ENCODE measurements at places on chromosomes 1 and 21.

- no peak for DNase-seq
Measured at GRCh38 chr21:42261829-42262200, 42.9 kb downstream of the ABCG1 start.

GRCh38 chr1:44296806-44297205 lies 58.3 kb downstream of the ERI3 start:
- DNase-seq, result no peak

GRCh38 chr1:187280031-187280430 lies 451.3 kb downstream of the PLA2G4A start:
- DNase-seq, result no peak

- peak; percentile 69 for DNase-seq
Measured at GRCh38 chr1:8342325-8342724, 24.4 kb downstream of the SLC45A1 start.

GRCh38 chr21:39330001-39330400 lies 16.6 kb upstream of the BRWD1 start:
- DNase-seq, result no peak

GRCh38 chr1:36482724-36483388 lies at the start of gene CSF3R:
TSS of gene CSF3R (minus strand) at chr1:36482913. CDS start at chr1:36479496, 3,417 bp downstream.
- no peak for DNase-seq

DNA sequence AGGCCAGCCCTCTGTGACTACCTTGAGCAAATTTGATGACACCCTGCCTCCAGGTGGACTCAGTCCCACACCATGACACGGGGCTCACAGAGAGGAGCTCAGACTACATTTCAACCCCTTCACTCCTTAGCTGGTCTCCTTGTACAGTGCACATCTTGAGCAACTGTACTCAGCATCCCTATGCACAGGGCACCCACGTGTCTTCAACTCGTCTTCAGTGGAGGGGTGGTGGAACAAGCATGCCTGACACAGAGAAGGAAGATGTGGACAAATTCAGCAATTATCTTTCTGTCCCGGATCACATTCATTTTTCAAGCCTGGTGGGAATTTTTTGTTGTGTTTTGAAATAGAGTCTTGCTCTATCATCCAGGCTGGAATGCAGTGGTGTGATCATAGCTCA lies 213.7 kb downstream of the KAZN start:
- DNase-seq, result no peak

GRCh38 chr1:108896146-108897145 lies 19.7 kb downstream of the GPSM2 start:
- DNase-seq, result peak; percentile 4

DNA sequence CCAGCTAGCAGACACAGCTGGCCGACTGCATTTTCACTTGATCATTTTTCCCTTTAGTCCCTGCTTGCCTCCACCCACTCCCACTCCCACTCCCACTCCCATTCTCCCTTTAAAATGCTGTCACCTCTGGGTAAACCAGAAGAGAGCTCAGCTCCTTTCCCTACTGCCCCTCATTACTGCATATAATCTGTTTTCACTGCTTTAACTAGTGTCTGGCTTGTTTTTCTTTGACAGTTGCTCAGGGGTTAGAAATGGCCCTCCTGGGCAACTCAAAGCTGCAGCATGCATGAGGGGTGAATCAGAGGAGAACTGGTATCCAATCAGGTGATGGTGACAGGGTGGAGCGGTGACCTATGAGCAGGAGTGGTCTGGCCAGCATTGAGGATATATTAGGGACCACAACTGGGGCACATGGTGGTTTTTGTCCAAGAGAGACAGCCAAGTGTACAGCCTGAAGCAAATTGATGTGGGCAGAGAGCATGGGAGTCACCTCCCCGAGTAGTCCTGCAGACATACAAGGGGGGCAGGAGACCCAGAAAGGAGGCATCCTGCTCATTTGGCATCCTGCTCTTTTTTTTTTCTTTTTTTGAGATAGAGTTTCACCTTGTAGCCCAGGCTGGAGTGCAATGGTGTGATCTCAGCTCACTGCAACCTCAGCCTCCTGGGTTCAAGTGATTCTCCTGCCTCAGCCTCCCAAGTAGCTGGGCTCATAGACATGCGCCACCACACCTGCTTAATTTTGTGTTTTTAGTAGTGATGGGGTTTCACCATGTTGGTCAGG lies 42.6 kb upstream of the SRSF10 start:
- DNase-seq, result peak; percentile 82

- DNase-seq, result no peak
Measured at GRCh38 chr1:116224561-116224960, 113.4 kb downstream of the MAB21L3 start.

DNA sequence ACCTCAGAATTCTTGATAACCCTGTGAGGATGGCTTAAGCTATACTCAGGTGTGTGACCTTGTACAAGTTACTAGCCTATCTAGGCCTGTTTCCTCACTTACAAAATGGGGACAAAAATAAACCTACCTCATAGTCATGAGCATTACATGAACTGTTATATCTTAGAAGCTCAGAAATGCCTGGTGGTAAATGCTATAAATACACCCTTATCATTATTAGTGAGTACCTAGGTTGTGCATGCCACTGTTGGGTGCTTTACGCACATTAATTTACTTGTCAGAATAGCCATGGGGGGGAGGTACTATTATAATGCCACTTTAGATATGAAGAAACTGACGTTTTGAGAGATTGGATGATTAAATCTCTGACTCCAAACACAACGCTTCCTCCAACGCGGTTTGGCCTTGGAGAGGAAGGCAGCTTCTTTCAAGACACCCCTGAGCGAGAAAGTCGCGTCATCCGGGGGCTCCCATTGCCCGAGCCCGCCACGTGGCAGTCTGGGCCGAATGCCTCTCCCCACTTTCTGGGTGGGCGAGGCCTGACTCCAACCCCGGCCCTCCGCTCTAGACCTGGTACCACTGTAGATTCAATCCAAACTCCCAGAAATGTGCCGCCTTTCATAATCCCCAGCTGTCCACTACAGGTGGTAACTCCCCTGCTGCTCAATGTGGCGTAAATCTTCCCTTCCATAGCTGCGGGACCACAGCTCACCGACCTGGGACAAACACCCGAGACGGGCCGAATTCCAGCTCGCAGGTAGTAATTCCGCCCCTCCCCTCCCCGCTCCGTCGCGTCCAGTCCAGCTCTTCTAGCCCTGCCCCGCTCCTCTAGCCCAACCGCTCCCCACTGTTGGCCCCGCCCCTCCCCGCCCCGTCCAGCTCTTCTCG lies 771 bp upstream of the RAD54L start:
- peak; percentile 66 for DNase-seq

- no peak for DNase-seq
Measured at GRCh38 chr1:3183813-3184212, 114.8 kb downstream of the PRDM16 start.

- DNase-seq, result no peak
Measured at GRCh38 chr1:89659322-89660081, 26.6 kb downstream of the LRRC8C start.

GRCh38 chr1:244863491-244864252 lies 671 bp downstream of the HNRNPU start:
- no peak for DNase-seq

- DNase-seq, result no peak
Measured at GRCh38 chr1:103516693-103517092, 8.8 kb upstream of the RNPC3 start.

DNA sequence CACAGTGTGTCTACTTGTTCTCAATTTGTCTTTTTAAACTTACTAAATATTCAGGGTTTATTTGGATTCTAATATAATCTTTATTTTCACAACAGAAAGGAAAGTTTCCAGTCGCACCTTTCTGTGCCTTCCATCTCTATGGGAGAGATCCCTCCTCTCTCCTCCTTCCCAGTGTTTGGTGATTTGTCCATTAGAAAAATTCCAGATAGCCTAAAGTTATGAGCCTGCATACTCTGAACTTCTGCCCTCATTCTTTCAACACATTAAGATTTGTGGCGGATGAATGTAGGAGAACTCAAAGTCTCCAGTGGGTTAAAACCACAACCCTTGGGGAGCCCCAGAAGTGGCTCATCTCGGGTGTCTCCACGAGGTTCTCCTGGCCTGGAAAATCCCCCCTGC lies 3.6 kb downstream of the NHLH2 start:
- DNase-seq, result peak; percentile 21

DNA sequence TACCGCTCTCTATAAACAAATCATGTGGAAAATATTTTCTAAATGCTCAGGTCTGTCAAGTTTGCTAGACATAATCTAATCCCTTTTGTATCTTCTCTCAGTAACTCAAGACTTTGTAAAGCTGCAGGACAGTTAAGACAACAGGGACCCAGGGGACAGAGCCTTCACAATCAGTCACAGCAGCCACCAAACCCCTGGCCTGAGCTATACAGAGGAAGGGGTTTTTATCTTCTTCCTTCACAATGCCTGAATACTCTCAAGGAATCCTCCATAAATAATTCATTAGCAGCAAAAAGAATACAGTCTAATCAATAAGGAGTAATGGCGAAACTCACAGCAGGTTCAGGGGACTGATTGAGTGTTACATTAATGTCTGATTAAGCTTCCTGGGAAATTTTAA lies 368.3 kb downstream of the SMYD3 start:
- DNase-seq, result no peak

DNA sequence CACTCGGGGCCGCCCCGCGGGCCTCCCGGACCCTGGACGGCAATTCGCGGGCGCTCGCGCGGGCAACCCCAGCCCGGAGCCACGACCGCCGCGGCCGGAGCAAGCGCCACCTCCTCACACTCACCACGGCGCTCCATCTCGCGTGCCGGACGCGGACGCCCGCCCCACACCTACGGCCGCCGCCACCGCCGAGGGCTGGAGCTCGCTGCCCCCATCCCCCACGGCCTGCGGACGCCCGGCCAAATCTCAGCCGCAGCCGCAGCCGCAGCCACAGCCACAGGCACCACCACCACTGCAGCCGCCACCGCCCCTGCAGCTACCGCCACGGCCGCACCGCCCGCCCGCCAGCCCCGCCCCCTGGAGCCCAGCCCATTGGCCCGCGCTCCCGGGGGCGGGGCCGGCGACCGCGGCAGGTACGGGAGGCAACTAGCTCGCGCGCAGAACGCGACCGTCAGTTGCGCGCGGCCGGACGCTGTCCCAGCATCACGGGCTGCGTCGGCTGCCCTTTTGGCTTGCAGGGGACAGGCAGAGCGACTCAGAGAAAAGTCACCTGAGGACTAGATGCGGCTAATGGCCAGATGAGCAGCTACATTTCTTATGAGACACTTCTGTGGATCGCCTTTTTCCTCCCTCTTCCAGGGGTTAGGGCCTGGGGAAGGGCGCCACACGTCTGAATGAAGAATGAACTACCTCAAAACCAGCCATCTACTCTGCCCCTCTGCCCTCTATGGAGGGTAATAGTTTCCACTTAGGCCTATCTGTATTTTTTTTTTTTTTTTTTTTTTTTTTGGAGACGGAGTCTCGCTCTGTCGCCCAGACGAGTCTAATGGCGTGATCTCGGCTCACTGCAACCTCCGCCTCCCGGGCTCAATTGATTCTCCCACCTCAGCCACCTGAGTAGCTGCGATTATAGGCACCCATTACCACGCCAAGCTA lies at the start of gene ARHGAP29:
ARHGAP29 (minus strand) TSS at position 294 of the 936 bp plus-strand sequence. CDS start 5,973 bp downstream, outside the sequence.
- peak; percentile 78 for DNase-seq

DNA sequence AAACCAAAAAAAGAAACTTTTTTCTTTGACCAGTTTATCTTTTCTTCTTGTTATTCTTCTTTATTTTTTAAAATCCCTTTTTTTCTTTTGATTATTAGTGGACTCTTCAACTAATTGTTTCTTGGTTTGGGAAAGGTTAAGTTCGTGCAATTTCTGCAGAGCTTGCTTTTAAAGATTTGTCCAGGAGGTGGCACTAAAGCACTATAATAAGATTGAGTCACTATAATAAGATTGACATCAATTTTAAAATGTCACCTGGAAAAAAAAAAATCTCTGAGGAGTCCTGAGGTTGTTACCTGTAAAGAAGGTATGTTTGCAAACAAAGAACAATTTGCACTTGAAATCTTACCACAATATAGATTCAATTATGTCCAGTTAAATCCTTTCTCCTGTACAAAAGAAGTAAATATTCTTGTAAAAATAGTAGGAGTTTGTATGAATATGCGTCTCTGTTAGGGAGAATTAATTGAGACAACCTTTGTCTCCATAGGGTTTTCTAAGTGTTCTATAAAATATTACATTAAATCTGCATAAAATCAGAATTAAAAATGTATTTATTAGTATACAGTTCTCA lies 166.7 kb downstream of the ADGRL4 start:
- DNase-seq, result peak; percentile 44

GRCh38 chr1:222920169-222920568 lies 105.3 kb downstream of the DISP1 start:
- peak; percentile 71 for DNase-seq

DNA sequence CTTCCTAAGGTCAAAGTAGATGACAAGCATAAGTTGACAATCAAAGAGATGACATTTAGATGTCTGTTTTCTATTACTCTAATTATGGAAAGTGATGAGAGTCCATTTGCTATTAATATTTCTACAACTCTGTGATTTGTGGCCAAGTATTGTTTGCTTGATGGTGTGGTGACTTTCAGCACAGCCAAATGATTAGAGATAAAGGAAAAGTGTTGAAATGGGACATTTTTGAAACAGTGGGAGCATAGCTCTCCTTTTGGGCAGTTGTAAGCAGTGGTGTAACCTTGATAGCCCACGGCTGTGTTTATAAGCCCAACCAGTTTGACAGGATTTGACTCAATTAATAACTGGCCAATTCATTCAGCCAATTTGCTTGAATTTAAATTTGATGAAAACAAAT lies 31.6 kb downstream of the ZC3H11B start:
- DNase-seq, result no peak

- DNase-seq, result no peak
Measured at GRCh38 chr1:234913278-234913649, 215.4 kb downstream of the TOMM20 start.

GRCh38 chr1:174053826-174054225 lies 31.7 kb upstream of the RC3H1 start:
- DNase-seq, result no peak

DNA sequence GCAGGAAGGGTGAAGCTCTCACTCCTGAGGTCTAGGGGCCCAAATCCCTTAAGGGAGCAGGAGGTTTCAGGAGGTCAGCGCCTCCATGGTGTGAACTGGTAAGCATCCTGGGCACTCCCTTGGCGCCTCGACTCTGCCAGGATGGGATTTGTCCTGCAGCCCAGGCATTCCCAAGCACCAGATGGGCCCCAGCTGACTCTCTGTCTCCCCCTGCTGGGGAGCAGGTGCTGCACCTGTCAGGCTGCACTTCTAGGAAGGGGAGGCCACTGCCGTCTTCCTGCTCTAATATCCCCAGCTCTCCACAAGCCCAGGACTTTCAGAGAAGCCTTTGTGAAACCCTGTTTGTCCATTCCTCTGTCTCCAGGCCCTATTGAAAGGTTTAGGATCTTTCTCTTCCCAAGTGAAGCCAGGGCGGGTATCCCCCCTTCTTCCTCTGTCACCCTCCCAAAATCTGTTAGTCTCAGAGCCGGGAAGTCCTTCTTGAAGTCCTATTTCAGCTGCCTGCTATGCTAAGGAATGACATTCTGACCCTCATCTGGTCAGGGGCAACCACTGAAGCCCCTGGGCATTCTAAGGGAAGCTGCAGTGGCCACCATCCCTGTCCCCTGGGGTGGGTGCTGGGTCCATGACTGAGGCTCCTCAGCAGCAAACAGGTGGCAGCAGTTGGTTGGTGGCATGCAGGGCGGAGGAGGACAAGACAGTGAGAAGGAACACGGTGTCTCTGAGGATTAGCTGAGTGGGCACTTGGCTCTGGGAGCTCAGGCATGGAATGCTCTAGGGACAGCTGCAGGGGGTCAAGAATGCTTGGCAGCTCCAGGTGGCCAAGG lies 3.2 kb downstream of the MYBPH start:
- DNase-seq, result peak; percentile 44

- DNase-seq, result no peak
Measured at GRCh38 chr1:94708811-94709210, 111.3 kb upstream of the SLC44A3 start.

- no peak for DNase-seq
Measured at GRCh38 chr1:167064621-167065020, 25.6 kb downstream of the GPA33 start.

GRCh38 chr1:54172614-54173599 lies 20.1 kb upstream of the CDCP2 start:
- peak; percentile 31 for DNase-seq

GRCh38 chr1:54249819-54250435 lies 50.0 kb downstream of the MRPL37 start:
- DNase-seq, result peak; percentile 85

Data from fibroblast of skin of scalp (primary cell).